Activated CD4-positive, alpha-beta T cell treated with anti-CD3 and anti-CD28 coated beads, Interleukin-2, amount 10 ng/mL, durations not matched to agents 7 days and 5 days (primary cell): ENCODE measurements at places on chromosomes 4 and X. TPM values are rescaled to one million over a fixed set of nuclear protein-coding genes. Genes with fewer than 3 reads are reported as not detected.

DNA sequence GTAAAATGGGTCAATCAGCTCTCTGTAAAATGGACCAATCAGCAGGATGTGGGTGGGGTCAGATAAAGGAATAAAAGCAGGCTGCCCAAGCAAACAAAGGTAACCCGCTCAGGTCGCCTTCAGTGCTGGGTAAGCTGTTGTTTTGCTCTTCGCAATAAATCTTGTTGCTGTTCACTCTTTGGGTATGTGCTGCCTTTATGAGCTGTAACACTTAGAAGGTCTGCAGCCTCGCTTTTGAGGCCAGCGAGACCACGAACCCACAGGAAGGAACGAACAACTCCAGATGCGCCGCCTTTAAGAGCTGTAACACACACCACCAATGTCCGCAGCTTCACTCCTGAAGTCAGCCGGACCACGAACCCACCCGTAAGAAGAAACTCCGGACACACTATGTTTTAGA is 11.5 kb upstream of the CAMK2D start:
- peaks cover 12% of the 10 kb centered on the region for H3K4me1 ChIP-seq
- no peaks in the 10 kb centered on the region for H3K27me3 ChIP-seq
- no peak overlapping the region for H3K27ac ChIP-seq
- no peaks in the 10 kb centered on the region for H3K36me3 ChIP-seq

GRCh38 chrX:36199928-36200327 is 280.4 kb downstream of the CFAP47 start:
- no peaks in the 10 kb centered on the region for H3K36me3 ChIP-seq
- H3K27ac ChIP-seq, result no peak overlapping the region
- H3K4me1 ChIP-seq, result no peaks in the 10 kb centered on the region
- H3K4me3 ChIP-seq, result no peak overlapping the region
- no peak for DNase-seq
- H3K27me3 ChIP-seq, result no peaks in the 10 kb centered on the region

DNA sequence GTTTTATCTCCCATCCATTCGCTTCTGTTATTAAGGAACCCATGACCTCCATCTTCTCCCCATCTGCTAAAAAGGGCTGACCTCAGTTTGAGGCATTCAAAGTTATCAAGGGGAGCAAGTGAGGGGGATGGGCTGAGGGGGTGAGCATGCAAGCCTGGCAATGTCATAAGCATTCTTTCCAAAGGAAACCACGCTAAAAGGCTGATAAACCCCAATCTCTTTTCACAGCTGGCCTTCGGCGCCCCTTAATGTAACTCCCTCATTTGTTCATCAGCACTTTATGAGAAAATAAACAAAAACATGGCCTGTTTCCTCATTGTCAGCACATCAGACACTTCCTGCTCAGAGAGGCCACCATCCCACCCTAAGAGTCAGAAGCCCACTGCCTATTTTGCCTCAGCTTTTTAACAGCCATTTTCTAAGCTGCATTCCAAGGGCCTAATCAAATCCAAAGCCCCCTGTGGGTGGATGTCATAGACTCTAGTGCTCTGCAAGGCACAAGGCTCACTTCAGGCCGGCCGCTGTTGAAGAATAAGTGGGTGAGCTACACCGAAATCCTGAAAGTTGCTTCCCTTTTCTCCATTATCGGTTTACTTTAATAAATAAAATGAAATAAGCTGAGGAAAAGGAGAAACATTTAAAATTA is 92.0 kb upstream of the SRD5A3 start:
- peaks cover 5% of the 10 kb centered on the region for H3K27me3 ChIP-seq
- no peaks in the 10 kb centered on the region for H3K36me3 ChIP-seq
- no peak for DNase-seq

DNA sequence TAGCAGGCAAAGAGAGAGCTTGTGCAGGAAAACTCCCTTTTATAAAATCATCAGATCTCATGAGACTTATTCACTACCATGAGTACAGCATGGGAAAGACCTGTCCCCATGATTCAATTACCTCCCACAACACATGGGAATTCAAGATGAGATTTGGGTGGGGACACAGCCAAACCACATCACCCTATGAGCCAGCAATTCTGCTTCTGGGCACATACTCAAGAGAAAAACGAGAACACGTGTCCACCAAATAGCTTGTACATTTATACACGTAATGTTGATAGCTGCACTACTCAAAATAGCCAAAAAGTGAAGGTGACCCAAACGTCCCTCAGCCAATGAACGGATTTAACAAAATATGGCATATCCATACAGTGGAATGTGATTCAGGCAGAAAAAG is 94.5 kb upstream of the DHRSX start:
- H3K36me3 ChIP-seq, result peaks cover 15% of the 10 kb centered on the region
- peaks cover 14% of the 10 kb centered on the region for H3K4me1 ChIP-seq
- no peak overlapping the region for H3K4me3 ChIP-seq
- DNase-seq, result no peak

Gene MAGEA9B
- total RNA-seq, result not detected

Gene AR
- not detected for total RNA-seq
